ENCODE measurements at places on chromosomes 16 and 17. TPM values are rescaled to one million over a fixed set of nuclear protein-coding genes. Genes with fewer than 3 reads are reported as not detected.

The C16orf96 gene
- total RNA-seq: not detected

The SGCA gene
- total RNA-seq: not detected

The PIRT gene
- not detected for total RNA-seq

The MC1R gene
- total RNA-seq: 5.8 TPM

The KRTAP4-3 gene
- not detected for total RNA-seq

The USH1G gene
- not detected for total RNA-seq

The AIPL1 gene
- total RNA-seq: not detected

The MARVELD3 gene
- total RNA-seq: not detected

The TM4SF5 gene
- total RNA-seq: not detected

The RAB37 gene
- 5.8 TPM for total RNA-seq

The NTN3 gene
- total RNA-seq: not detected

The P2RX1 gene
- total RNA-seq: 0.49 TPM

The HOXB6 gene
- total RNA-seq: not detected

The KRTAP2-1 gene
- total RNA-seq: not detected

The FGF11 gene
- total RNA-seq: 1.8 TPM

The ORMDL3 gene
- total RNA-seq: 42.6 TPM
